ENCODE measurements at places on chromosomes 1 and 21.

DNA sequence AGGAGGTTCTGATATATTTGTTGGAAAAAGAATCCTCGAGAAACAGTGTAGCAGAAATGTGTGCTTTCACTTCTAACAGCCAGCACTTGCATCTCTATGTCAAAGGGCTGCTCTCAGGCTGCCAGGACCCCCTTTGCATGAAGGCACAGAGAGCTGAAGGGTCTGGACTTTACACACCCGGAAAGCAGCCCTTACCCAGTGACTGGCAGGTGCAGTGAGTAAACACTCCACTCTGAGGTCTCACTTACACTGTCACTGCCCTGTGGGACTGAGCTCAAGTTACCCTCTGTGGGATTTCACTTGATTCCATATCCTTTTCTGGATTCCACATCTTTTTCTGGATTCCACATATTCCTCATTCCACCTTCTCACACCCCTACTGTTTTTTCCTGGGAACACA lies 40.8 kb upstream of the PPP2R5A start:
- DNase-seq: no peak

DNA sequence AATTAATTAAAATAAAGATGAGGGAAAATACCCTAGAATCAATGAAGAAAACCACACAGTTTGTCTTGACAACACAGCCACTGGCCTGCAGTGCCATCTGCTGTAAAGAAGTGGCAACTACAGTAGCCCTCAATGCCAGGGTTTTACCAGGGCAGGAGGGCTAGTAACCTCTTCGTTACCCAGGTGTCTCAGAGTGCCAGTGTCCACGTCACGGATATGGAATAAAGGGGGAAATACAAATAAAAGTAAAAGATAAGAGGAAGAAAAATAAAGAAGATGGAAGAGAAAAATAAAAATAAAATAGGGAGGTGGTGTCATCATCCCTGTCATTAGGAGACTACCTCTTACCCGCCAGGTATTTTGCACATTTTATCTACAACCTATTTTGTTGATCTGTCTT lies 14.2 kb upstream of the SLC44A3 start:
- no peak for DNase-seq

DNA sequence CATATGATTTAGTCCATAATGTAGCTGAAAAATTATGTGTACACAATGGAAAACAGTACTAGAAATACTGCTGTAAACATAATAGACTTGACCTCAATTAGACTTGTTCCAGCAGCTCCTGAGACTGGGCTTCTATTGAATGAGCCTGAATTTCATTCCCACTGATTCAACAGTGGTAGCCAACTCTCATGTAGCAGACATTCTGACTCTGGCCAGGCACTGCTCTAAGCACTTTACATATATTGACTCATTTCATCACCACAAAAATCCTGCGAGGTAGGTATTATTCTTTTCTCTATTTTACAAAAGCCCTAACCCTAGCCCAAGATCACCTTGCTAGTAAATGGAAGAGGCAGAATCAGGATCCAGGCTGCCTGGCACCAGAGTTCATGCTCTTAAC lies 12.8 kb upstream of the CTSS start:
- no peak for DNase-seq

DNA sequence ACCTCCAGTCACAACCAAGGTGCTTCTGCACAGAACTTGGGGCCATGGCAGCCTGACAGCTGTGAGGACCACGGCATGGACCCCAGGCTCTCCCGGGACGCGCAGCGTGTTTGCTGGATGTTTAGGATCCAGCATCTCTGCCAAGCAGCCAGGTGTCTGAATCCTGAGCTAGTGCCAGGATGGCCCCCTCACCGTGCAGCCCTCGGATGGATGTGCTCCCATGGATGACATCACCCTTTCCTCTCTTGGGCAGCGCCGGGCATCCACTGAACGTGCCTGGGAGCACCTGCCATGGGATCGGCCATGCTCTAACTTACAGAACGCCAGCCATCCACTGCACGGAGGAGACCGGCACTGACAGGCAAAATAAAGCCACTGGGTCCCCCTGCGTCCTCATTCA lies 53.9 kb downstream of the PRDM15 start:
- DNase-seq: no peak

DNA sequence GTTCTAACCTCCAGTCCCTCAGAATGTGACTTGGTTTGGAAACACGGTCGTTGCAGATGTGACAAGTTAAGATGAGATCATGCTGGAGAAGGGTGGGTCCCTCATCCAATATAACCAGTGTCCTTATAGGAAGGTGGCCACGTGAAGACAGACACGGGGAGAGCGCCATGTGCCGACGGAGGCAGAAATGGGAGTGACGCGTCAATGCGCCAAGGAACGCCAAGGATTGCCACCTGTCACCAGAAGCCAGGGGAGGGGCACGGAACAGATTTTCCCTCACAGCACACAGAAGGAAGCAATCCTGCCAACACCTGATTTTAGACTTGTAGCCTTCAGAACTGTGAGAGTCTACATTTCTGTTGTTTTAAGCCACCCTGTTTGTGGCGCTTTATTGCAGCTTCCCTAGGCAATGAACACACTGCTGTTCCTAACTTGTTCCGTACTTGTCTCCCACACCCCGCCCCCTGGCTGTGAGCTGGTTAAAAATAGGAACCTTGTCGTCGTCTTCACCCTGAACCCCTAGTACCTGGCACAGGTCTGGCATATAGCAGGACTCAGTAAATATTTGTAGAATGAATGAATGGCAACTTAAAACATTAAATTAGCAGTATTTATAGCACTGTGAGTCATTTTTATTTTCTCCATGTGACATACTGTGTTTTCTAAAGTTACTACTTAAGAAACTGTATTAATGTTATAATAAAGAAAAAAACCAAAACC lies 14.2 kb downstream of the RIMS3 start:
- DNase-seq: no peak

- DNase-seq: no peak
These were observed 78.5 kb downstream of the BCAR3 start for GRCh38 chr1:93603106-93603505.

DNA sequence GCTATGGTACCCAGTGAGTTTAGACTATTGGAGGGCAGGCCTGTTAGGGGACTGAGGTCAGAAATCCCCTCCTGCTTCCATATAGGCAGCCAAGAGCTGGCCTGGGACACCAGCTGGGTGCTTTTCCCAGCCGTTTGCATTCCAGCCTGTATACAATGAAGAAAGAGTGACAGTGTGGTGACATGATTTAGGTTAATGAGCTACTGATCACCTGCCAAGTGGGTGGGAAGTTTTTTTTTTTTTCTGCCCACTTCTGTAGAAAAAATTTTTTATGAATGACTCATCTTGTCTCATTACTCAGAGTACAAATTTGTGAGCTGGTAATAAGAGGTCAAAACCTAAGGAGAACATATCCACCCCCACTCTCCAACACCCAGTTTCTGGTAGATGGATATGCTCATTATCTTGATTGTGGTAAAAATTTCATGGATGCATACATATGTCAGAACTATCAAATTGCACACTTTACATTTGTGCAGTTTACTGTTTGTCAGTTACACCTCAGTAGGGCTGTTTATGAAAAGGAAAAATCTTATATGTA lies 16.4 kb upstream of the CGN start:
- DNase-seq: no peak

DNA sequence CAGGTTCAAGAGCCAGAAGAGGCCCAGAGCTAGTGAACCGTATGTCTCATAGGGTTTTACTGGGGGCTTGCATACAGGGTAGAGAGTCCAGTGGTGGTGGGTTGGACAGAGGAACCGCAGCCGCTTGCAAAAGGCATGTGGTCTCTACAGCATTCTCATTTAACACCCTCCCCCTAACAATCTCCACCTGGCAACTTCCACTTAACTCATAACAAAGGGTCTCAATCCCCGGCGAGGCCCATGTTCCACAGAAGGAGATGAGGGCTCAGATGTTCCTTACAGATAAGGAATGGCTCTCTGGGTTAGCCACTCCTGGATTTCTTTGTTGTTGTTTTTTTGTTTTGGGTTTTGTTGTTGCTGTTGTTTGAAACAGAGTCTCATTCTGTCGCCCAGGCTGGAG lies 106.1 kb downstream of the APP start:
- no peak for DNase-seq

- no peak for DNase-seq
These were observed 13.6 kb upstream of the RGS4 start for GRCh38 chr1:163055531-163055930.

DNA sequence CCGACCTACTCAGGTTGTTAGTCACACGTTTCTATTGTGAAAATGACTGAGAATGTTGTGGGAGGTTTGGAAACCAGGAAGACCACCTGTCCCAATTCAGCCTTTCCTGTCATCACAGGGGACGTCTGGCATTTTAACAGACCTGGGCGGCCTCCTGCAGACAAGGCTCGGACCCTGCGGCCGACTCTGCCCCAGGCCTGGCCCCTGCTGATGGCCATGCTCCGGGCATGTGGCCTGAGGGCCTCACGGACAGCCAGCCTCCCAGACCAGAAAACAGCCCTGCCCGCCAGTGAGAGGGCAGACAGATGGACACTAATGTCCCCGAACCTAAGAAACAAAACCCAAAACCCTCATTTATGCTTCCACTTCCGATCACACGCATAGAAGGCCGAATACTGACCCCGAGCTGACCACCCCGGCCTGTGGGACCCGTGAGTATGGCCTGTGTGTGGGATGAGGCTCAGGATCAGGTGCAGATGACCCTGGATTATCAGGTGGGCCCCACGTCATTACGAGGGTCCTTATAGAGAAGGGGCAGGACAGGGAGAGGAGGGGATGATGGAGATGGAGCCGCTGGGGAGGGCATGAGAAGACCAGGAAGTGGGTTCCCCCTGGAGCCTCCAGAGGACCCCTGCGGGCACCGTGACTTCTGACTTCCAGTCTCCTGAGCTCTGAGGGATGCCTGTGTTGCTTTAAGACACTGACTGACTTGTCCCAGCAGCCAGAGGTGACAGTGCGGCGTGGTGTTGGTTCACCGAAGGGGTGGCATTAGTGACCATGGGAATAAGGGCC lies 9.6 kb downstream of the COL18A1 start:
- DNase-seq: no peak

DNA sequence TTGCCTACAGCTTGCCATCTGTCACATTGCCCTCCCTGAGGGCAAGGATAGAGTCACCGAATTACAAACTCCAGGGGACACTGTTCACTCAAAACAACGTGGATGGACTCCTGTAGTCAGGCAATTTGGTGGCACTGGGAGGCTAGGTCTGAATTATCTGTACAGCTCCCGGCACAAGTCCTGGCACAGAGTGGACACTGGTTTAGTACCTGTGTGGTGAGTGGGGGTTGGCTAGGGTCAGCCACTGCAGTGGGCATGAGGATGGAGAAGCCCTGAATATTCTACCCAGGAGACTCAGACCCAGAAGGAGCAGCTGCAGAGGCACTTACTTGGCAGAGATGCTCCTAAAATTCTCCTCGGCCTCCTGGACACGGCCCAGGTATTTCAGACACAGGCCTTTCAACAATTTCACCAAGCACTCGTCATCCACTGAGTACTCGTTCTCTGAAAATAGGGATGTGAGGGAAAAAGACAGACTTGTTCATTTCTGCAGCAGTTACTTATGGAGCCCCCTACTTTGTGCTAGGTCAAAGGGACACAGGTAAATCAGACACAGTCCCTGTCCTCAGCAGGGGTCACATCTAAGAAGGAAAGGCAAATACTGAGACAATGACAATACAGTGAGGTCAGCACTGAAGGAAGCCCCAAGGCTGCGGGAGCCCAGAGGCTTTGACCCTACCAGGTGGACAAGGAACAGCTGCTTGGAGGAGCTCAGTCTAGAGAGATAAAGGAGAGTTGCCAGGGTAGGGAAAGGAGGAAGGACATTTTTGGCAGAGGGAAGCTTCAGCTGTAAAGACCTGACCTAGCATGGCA lies 40.5 kb downstream of the TTC39A start:
- no peak for DNase-seq

GRCh38 chr1:51236531-51237350 lies 668 bp downstream of the RNF11 start:
- DNase-seq: no peak

DNA sequence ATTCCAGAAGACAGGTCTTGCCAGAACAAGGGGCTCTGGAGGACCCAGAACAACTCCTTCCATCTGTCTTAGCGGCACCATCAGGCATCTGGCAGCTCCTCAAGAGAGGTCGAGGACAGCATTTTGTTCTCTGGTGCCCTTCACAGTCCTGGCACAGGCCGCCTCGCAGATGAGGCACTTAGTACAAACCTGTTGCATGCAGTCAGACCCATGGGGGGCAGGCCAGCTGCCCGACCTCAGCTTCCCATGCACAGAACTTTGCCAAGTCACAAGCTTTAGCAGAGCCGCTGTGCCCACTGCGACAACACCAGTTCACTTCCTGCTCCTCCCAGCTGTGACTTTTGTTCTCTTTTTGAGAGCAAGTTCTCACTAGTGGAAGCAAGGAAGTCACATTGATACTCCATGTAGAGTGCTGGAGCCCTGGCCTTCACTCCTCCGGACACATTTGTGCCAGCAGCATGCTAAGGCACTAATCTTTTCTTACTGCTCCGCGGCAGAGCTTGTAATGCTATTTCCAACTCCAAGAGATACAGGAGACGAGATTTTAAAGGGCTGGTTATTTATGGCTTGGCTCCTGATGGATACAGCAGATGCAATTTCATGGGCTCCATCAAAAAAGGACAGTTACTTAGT lies 44.6 kb downstream of the HMGB4 start:
- no peak for DNase-seq

DNA sequence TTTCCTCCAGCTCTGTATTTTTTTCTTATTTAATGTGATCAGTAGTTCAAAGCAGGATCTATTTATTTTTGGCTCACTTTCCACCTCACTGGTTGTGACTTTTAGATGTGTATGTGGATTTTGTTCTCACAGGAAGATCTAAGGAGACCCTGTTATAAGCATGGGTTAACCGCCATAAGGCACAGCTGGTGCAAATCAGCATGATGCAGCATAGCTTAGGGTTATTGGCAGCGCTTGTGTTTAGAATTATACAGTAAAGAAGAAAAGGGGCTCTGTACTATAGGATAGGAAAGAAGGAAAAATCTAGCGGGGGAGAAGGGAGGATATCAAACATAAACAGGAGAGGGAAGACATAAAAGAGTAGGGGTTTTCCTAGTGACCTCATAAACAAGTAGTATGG lies 26.9 kb upstream of the RGL1 start:
- DNase-seq: no peak

DNA sequence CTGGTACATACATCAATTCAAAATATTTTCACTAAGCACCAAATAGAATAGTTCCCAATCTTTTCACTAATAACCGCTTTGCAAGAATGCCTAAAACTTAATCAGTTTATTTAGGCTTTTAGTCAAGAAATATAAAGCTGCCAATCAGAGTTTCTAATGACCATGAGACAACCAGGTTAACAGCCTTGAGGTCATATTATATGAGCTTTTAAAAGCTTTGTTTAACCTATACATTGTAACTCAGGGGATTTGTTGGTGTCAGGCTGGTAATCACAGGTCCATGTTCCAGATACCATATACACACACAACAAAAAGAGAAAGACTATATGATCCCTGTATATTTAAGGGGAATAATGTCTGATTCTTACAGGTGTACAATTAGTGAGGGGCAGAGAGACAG lies 246.2 kb upstream of the ADGRL2 start:
- no peak for DNase-seq

- no peak for DNase-seq
These were observed 6.9 kb upstream of the BMP8A start for GRCh38 chr1:39484564-39484963.

- DNase-seq: no peak
These were observed 80.9 kb upstream of the DPYD start for GRCh38 chr1:98001764-98002163.

All from iPS DF 6.9 (cell line).